ENCODE measurements at places on chromosomes 1 and 21. TPM values are rescaled to one million over a fixed set of nuclear protein-coding genes. Genes with fewer than 3 reads are reported as not detected.

AMIGO1 gene
- total RNA-seq: 13.3 TPM

PTGFR gene
- total RNA-seq: 9.5 TPM

CFHR5 gene
- not detected for total RNA-seq

GSTM5 gene
- 16.9 TPM for total RNA-seq

TMEM125 gene
- total RNA-seq: 1.6 TPM

DDR2 gene
- 75.1 TPM for total RNA-seq

KIF17 gene
- total RNA-seq: 4.7 TPM

FHL3 gene
- total RNA-seq: 14.0 TPM

Measured in camera-type eye (tissue), 1 donor.